ENCODE measurements at places on chromosomes 2 and 18. TPM values are rescaled to one million over a fixed set of nuclear protein-coding genes. Genes with fewer than 3 reads are reported as not detected.

Gene TFCP2L1
- 3.9 TPM for total RNA-seq

Gene ZNF532
- 142 TPM for total RNA-seq

Gene CYP27C1
- 0.24 TPM for total RNA-seq

Gene FRZB
- total RNA-seq, result 4.6 TPM

Gene PER2
- total RNA-seq, result 14.5 TPM

Gene C2orf66
- total RNA-seq, result 0.63 TPM

Gene SKA1
- 0.44 TPM for total RNA-seq

Gene IL1B
- total RNA-seq, result 8.9 TPM

Gene FAM110C
- total RNA-seq, result 3.6 TPM

Gene MAPK4
- total RNA-seq, result 55.2 TPM

Gene MBOAT2
- total RNA-seq, result 82.1 TPM

Gene REG1B
- total RNA-seq, result not detected
